GM12878 (cell line): ENCODE measurements at places on chromosomes 7 and 10.

- DNase-seq: no peak
These were observed 37.0 kb downstream of the VWA2 start for GRCh38 chr10:114276066-114276465.

DNA sequence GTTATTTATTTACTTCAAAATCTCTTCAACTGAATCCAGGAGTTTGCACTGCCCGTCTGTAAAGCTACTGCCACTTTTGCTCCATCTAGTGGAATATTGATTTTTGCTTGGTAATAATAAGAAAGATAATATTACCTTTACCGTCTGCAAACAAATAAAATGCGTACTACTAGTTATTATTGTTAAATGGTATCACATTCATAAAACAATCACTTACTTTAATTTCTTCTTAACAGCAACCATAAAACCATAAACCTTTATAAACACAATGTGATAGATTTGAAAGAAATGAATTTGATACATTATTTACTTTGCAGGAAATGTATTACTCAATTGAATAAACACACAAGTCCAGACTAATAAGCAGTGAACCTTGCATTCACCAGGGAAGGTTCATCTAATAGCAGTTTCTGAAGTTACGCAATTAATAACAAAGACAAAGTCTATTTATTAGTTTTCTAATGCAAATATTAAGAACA lies 6.4 kb downstream of the AGMO start:
- DNase-seq: no peak

- peak; percentile 90 for DNase-seq
These were observed 123.1 kb upstream of the ADO start for GRCh38 chr10:62681211-62681940.

DNA sequence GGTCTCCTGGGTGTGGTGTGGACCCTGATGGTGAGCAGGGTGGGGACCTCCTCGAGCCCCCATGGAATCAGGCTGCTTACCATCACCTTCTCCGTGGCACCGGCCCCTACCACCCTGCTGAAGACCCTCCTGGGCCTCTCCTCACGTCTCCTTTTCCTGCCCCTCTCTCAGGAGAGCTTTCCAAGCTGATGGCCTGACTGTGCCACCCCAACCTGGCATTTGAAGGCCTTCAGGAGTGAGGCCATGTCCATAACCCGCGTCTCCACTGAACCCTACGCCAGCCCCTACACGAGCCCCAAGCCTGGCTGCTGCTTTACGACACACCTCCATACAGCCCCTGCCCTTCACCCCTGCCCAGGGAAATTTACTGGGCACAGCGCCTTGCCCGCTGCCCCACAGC lies 55.4 kb downstream of the ZRANB1 start:
- no peak for DNase-seq

GRCh38 chr10:60798031-60798430 lies 19.8 kb downstream of the CDK1 start:
- no peak for DNase-seq

DNA sequence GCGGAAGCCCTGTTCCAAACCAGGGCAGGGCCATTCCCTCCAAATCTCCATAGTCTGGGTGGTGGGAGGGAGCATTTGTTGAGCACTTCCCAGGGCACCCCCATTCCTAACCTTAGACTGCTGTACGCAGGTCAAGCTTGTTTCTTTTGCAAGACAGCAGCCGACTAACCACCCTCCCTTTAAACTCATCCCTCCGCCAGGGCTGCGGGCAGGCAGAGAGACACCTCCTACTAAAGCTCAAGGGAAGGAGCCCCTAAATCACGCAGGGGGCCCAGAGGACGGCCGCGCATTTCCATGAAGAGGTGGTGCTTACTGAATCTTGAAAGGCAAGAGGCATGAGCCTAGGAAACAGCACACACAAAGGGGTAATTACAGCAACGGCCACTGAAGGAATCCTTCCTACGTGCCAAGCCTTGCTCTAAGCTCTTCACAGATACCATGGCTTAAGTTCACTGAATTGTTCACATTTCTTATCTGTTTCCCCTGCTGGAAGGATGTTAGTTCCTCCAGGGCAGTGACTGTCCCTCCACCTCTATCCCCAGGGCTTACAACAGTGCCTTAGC lies 90.0 kb downstream of the PROSER2 start:
- DNase-seq: no peak

DNA sequence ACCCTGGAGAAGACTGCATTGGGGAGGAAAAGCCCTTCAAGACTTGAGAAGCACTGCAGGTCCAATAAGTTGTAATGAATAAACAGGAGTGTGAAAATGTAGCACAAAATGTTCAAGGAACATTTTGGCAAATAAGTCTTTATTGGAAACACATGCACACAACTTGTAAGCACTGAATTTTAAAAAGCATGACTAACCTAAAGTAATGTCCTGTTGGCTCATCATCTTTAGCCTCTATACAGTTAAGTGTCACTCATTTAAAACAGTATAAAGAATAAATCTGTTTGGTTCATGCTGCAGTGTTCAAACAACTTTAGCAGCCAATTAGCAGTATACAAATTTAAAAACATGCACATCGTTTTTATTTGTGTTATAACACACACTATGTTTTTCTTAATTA lies 108.6 kb downstream of the CDK6 start:
- DNase-seq: no peak

- DNase-seq: no peak
These were observed 50.4 kb upstream of the C7orf33 start for GRCh38 chr7:148540041-148540738.

DNA sequence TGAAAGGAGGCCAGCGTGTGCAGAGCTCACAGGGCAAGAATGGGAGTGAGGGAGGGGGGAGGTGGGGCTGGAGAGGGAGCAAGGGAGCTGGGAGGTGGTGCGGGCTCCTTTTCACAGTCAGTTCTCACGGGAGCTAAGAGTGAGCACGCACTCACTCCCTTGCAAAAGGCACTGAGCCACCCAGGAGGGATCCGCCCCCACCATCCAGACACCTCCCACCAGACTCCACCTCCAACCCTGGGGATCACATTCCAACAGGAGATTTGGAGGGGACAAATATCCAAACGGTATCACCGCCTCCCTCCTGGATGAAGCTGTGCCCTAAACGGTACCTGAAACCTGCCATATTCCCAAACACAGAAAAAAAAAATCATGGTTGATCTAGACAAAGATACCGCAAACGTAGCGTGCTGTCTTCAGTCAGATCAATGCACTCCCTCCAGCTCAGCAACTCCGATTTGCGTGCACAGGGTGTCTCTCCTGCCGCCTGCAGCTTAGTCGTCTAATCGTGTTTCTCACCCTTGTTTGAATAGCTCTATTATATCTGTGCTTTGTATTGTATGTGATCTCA lies 20.3 kb upstream of the PRKAG2 start:
- DNase-seq: no peak

- DNase-seq: peak; percentile 1
These were observed 263.4 kb upstream of the PRKCQ start for GRCh38 chr10:6843481-6843881.

GRCh38 chr7:135979471-135980011 lies 2.4 kb upstream of the MTPN start:
- DNase-seq: no peak

DNA sequence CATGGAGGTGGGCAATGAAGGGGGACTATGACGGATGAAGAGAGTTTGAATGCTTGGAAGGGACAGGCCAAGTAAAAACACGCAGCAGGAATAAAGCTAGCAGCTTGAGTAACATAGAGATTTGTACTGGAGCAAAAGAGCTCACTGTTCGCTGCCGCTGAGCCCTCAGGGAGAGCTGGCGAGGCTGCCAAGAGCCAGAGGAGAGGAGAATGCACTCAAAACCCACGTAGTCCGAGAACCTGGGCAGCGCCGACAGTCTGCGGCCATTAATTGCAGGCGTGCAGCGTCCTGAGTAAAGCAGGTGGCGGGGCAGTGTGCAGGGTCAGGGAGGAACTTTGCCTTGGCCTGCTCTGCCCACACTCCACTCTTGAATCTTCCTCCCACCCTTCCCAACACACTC lies 68.2 kb downstream of the SLC37A3 start:
- no peak for DNase-seq

DNA sequence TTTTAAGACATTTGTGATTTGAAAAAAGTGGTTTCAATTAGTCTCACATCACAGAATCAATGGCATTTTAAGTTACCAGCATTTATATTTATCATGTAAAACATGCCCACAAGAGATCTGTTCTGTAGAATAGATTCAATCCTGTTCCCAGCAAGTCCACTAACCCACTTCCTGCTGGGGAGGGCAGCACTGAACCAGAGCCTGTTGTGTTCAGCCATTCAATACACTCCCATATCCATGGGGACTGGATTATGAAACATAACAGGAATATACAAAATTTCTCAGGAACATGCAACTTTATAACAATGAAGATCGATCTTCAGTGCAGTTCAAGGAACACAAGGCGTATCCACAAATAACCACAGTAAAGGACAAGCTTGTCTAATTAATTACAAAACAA lies 24.4 kb upstream of the ANK3 start:
- no peak for DNase-seq

DNA sequence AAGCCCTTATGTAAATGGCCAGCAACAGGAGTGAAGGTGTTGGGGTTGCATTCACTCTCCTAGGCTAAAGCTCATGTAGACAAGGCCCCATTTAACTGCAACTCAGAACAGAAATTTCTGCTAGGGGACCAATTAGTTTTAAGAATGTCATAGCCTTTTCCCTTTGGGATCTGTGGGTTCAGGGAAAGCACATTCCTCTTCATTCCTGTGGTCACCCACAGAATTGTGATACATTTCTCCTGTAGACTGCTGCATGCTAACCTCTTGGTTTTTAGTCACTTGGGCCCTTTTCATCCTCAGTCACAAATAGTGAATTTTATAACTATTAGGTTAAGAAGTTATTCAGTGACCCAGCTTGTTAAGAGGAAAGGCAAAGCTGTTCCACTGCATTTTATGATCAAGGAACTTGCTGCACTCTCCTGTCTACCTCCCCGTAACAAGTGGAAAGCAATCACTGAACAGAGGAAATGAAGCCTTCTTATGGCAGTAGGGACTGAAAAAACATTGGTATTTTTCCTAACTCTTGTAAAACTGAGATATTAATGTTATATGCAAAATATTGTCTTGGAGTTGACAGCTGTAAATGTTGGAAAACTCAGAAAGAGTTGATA lies 124.9 kb downstream of the SND1 start:
- DNase-seq: no peak

DNA sequence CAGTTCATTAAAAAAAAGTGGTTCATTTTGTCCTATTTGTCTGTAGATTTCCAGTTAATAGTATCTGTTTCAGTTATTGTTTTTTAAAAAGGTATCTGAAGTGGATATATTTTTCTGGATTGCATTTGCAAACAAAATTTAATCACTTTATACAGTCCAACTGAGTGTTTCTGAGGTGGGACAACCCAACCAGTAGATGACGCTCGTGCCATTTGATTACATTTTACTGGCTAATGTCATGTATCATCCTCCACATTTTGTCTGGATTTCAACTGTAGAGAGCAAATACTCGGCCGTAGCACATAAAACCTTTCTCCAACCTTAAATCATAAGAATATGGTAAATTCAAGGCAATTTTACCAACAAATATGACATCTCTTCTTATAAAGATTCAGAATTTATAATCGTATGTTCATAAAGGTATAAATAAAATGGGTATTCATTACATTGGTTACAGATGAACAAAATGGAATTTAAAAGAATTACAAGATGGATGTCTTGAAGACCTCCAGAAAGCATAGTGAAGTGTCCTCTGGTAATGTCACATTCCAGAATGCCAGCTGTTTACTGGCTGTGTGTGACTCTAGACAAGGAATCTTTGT lies 789.0 kb downstream of the PHTF2 start:
- no peak for DNase-seq

- no peak for DNase-seq
These were observed 67.7 kb downstream of the CNNM2 start for GRCh38 chr10:102985811-102986210.

GRCh38 chr7:138459413-138460175 lies 465 bp upstream of the TRIM24 start:
- peak; percentile 92 for DNase-seq

GRCh38 chr10:32616438-32616837 lies 170.5 kb downstream of the CCDC7 start:
- DNase-seq: no peak

- DNase-seq: no peak
These were observed 77.7 kb upstream of the DIP2C start for GRCh38 chr10:767211-767610.

GRCh38 chr10:13347043-13347499 lies 1.0 kb downstream of the SEPHS1 start:
- no peak for DNase-seq

- no peak for DNase-seq
These were observed 137.9 kb upstream of the SEMA3E start for GRCh38 chr7:83786858-83787257.

DNA sequence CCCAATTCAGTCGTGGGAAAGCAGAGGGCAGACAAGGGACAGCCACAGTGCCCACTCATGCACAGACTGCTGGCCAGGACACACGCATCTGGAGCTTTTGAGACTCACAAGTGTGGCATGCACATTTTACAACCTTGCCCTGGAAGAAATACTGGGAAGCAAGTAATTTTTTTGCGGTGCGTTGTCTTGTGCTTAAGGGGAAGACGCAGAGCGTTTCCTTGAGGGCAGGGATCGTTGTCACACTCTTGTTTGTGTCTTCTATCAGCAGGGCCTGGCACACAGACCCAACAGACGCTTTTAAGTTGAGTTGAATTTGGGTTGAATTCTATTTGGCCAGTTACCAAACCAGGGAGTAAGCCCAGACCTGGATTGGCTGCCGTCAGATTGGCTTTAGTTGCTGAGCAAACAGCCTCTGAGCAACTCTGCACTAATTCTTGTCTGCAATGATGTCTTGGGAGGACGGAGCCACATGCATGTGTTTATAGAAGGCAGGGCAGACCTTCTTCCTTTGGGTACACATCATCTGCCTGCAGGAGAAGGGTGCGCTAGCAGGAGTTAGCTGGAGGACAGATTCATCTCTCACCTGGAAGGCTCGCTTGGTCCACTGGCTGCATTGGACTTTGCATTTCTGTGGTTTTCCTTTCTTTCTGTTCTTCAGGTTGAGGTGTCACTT lies 38.4 kb downstream of the IL2RA start:
- no peak for DNase-seq

DNA sequence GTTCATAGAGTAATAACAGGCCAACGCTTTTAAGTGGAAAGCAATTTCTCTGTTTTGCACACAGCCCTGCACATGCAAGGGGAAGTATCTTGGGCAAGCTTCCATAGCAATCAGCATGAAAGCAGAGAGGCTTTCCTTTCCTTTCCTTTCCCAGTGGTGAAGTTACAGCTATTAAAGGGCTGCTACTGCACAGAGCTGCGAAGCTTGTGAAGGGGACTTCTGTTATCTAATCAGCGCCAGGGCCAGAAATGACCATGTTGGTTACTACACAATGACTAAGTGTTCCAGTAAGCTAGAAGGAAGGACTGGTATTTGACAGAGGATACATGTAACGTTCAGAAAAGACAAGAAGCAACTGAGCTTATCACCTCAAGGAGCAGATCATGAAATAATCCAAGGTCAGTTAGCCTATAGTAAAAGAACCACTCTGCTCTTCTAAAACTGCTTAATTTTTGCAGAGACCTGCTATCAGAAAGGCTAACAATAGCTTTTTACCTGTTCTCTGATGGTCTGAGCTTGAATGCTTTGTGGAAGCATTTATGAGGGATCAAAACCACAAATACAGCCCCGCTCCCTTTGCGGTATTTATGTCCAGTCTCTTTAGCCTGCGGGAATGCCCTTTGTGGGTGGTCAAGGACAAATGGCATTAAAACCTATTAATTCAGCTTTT lies 45.9 kb downstream of the SGMS1 start:
- DNase-seq: no peak

- DNase-seq: no peak
These were observed 9.2 kb upstream of the ADCY1 start for GRCh38 chr7:45564886-45565455.

- no peak for DNase-seq
These were observed 47.2 kb downstream of the MYL10 start for GRCh38 chr7:101581891-101582290.

GRCh38 chr10:126302476-126302756 lies 85.9 kb downstream of the ADAM12 start:
- DNase-seq: no peak
